ENCODE measurements at places on chromosomes 1 and 21. TPM values are rescaled to one million over a fixed set of nuclear protein-coding genes. Genes with fewer than 3 reads are reported as not detected.
A peak's percentile ranks its signal among the peaks of the same experiment; 100 is the strongest.

GRCh38 chr21:14888202-14888601 is 176.6 kb downstream of the NRIP1 start:
- no peak for ATAC-seq

GRCh38 chr21:15171546-15171945 is 106.7 kb upstream of the NRIP1 start:
- ATAC-seq, result no peak

Gene SCAMP3
- 84.0 TPM for total RNA-seq

- no peak for ATAC-seq
Observed at GRCh38 chr1:36162680-36163239, 6.8 kb downstream of the MAP7D1 start.

DNA sequence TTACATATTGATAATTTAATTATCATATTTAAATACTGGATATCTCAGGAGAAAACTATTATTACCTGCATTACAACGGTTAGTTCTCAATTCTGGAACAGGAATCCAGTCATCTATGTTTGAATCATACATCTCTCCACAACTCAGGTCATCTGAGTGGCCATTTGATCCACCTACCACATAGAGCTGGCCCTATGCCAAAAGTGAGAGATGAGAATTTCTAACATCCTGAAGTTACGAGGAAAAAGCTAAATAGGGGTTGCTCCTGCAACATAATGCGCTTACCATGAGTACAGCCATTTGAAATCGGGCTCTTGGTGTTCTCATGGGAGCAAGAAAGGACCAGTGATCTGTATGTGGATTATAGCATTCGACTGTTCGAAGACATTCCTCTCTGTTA is 16.9 kb downstream of the IVNS1ABP start:
- ATAC-seq, result no peak

Gene CD2
- 303 TPM for total RNA-seq

Gene CCDC17
- 4.4 TPM for total RNA-seq

Gene USH2A
- not detected for total RNA-seq

- no peak for ATAC-seq
Observed at GRCh38 chr1:24720152-24720551, 25.1 kb upstream of the CLIC4 start.

Gene VCAM1
- not detected for total RNA-seq

DNA sequence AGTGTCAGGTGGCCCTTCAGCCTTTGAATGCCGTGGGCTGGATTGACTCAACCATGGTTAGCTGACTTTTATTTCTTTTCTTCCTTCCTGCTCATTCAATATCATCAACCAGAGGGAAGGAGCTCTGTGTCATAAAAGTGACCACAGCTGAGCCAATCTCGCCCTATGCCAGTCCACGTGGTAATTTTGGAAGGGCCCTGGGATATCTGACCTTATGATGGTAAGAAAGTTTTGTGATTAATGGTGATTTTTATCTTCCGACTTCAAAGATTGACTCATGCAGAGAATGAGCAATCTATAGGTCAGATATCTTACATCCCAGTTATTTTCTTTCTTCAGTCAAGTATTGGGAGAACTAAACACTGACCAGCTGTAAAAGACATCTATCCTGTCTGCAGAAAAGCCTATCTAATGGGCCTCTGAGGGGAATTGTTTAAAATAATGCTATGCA is 170.3 kb downstream of the ZC3H11B start:
- ATAC-seq, result peak; percentile 55

DNA sequence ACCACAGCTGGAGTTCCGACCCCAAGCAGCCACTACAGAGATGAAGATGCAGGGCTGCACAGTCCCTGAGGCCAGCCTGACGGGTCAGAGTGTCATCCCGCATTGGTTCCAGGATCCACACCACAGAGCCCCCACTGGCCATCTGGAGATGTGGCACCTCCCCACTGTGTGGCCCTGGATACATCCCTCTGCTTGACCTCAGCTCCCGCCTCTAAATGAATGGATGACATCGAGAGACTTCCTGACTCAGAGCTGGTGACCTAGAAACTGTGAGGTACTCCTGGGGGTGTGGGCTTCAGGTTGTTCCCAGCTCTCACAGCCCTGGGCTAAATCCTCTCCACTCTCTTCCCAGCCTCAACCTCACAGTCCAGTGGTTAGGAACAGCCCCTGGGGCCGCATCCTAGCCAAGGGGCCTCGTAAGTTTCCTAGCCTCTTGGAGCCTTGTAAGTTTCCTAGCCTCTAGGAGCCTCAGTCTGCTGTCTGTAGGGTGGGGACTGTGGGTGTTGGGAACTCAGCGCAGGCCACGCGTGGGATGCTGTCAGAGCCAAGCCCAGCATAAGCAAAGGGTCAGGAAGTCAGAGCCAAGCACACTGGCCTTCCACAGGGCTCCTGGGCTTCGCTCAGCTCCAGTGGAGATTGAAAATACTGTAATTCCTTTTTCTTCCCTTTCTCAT is 87.5 kb upstream of the RUNX3 start:
- peak; percentile 57 for ATAC-seq

DNA sequence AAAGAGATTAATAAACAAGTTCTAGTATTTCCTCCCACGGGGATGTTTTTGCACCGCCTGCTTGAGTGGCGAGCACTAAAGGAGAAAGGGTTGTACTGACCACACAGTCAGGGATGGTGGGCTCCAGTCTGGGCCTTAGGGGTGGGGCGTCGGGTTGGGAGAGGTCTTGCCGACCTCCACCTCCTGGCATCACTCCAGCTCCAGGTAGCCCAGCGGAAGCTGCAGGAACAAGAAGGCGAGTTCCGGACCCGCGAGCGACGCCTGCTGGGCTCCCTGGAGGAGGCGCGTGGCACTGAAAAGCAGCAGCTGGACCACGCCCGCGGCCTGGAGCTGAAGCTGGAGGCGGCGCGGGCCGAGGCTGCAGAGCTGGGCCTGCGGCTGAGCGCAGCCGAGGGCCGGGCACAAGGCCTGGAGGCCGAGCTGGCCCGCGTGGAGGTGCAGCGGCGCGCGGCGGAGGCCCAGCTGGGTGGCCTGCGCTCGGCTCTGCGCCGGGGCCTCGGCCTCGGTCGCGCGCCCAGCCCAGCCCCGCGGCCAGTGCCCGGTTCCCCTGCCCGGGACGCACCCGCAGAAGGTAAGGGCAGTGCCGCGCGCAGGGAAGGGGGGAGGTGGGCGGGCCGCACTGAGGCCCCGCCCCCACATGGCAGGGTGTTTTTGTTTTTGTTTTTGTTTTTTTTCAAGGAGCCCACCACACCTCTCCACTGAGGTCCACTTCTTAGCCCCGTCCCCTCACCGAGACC is 19.7 kb downstream of the MFAP2 start:
- ATAC-seq, result peak; percentile 96

GRCh38 chr1:67401443-67401842 is 28.8 kb downstream of the SERBP1 start:
- ATAC-seq, result no peak

DNA sequence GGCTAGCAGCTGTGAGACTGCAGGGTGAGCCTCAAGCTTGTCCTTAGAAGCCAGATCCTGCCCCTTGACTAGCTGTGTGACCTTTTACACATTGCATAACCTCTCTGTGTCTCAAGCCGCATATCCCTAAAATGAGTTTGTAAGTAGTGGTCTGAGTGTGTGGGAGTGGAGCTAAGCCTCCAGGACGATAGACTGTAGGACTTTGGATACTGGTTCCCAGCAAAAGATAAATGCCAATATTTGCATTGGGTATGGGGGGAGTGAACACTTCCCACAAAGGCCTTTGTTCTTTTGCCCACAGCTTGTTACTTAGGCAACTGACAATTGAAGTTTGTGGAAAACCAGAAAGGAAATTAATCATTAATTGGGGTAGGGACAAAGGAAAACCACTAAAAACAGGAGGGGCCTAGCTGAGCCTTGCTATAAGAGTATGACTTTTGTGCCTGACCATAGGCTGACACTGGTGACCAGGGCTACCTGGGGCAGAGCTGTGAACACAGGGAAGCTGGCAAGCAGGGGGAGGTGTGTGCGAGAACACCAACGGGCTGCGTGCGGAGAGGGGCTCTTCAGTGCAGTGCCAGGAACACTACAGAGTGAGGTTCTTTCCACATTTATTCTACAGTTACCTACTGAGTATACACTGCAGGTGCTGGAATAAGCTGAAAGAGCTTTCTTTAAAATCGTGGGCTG is 102.4 kb upstream of the ETV3 start:
- no peak for ATAC-seq

Gene HUNK
- 0.61 TPM for total RNA-seq

GRCh38 chr1:62054188-62054587 is 140.5 kb upstream of the L1TD1 start:
- ATAC-seq, result no peak

Gene ASCL5
- total RNA-seq, result not detected

Gene LCE1F
- total RNA-seq, result not detected

- ATAC-seq, result no peak
Observed at GRCh38 chr1:205048382-205048781, 5.4 kb downstream of the CNTN2 start.

DNA sequence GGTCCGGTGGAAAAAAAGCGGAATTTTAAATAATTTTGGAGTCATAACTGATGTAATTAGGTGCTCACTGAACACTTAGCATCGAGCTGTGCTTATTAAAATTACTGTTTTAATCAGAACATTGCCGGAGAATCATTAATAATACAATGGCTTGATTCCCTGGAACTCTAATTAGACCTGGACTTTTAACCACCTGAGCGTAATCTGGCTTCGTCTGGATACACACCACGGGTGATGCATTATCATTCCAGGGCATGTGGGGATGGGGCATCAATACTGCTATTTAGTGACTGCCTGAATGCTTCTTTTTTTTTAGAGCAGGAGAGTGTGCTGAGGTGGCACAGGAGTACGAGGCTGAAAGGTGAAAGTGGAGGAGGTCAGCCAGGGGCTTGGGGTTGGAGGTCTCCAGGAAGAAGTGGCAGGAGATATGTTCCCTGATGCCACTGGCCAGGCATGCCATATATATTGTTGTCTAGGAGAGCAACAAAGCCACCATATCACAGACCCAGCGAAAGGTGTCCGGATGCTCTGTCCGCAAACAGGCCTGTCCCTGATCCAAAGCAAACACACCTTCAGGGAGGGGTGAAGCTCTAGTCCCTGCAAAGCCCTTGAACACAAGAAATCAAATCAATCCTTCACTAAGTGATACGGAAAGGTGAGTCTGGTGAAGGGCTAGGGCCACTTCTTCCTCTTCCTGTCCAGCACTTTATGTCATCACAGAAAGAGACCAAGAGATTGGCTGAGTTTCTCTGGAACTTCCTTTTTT is 125.2 kb downstream of the PLXNA2 start:
- no peak for ATAC-seq

Gene BLZF1
- 13.9 TPM for total RNA-seq

- no peak for ATAC-seq
Observed at GRCh38 chr21:46567348-46567747, 37.5 kb downstream of the S100B start.

Gene C1orf210
- total RNA-seq, result not detected

- ATAC-seq, result peak; percentile 10
Observed at GRCh38 chr1:227728892-227729143, 6.3 kb downstream of the JMJD4 start.

Gene CLCA1
- not detected for total RNA-seq

Gene AQP10
- total RNA-seq, result not detected

DNA sequence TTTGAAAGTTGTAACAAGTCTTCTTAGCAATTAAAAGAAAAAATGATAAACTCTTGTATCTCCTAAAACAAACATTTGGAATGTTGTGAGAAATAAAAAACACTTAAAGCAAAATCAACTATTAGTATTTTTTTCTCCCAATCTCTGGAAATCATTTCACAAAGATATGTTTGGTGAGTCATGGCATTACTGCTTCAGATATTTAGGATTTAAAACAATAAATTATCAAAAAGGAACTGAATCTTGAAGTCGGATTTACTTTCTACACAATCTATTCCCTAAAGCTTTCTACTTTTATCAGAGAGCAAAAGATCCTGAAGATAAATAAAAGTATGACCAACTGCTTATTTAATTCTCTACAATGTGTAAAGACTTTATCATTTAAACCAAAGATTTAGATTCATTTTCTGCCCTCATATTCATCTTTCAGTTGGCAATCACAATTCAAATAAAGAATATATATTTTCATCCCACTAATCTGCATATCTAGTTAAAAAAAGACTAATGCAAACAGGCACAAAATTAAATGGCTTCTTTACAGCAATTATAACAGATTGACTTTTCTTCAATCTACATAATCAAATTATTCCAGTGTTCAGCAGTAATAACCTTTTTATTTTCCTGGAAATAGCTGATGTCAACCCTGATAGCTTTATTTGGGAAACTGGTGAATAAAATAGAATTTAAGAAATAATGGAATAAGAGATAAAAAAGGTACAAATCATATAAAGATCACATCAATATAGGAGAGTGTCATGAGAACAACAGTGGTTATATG is 230.0 kb downstream of the COP1 start:
- no peak for ATAC-seq

- ATAC-seq, result peak; percentile 18
Observed at GRCh38 chr1:236795757-236796667, 920 bp downstream of the MTR start.

DNA sequence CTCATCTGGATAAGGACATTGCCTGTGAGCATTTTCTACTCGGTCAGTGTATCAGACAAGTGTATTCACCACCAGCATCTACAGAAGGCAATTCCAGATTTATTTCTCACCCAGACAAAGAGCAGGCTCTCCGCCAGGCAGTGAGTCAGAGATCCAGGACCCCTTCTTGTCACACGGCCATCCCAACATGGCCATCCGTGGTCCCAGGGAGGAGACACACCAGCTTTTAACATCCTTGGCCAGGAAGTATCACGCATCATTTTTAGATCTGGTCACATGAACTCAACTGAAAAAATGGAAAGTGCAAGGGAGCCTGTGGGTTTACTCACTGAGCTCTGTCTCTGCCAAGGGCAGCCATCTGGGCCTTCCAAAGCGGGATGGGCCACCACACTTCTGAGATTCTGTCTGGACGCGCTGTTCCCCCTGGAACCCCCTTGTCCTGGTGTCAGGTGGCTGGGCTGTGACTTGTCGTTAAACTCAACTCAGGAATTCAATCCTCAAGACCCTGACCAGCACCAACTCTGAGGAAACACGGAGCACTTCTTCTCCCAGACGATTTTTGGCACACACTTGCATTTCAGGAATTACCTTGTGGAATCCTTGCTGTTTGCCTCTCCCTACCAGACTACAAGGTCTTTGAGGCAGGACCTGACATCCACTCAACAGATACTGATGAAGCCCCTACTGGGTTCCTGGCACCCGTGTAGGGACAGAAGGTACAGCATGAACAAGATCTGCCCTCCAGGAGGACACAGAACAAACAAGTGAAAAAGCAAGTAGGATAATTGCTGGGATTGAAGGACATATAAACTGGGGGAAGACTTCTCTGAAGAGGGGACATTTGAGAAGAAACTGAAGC is 21.6 kb upstream of the CCSAP start:
- ATAC-seq, result no peak

Gene RPL5
- 1,604 TPM for total RNA-seq
